ENCODE measurements at places on chromosomes 3 and 15.

DNA sequence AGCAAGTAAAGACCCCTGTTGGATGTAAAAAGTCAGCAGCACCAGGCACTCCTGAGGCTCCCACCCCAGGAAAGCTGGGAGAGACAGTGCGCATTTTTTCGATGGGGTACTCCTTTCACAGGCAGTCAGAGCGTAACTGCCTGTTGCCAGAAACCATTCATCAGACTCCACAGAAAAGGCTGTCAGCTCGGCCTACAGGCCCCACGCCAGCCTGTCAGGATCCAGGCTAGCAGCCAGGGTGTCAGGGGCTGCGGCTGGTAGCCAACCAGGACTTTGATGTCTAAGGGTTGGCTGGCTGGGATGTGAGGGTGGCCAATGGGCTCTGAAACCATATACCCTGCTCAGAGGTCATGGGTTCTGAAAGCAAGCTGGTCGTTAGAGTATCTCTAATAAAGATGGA lies 164.5 kb downstream of the WNT5A start:
- no peak for DNase-seq

GRCh38 chr3:190701096-190701532 lies 161.4 kb downstream of the GMNC start:
- DNase-seq: no peak

DNA sequence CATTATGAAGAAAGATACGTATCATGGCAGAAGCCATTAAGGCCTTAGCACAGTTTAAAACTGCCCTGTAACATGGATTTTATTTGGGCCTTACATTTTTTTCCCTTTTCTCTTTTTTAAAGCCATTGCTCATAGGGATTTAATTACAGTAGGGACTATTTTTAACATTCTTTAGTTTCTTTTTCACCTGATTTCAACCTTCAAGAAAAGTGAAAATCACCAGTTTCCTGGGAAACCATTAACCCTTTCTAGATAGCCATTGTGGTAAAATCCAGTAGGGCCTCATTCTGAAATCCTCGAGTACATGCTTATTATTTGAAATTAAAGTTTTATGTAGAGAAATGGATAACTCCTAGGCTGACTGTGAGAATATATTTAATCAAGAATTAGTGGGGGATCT lies 3.1 kb downstream of the SPRED1 start:
- DNase-seq: no peak

DNA sequence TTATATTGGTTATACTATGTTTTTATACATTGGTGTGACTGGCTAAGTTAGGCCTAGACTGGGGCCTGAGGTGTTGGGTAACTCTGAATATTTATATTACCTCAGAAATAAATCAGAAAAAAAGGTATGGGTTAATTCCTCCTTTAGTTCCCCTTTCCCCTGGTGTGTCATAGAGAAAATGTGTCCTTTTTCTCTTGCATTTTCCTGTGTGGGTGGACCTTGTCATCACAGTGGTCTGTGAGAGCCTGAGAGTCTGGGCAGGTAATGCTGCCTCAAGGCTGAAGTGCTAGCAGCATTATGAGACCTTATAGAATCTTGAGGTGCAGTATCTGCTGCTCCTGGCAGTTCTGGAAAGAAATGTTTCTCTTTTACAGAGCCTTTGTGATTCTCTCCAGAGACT lies 69.7 kb downstream of the PCOLCE2 start:
- DNase-seq: no peak

DNA sequence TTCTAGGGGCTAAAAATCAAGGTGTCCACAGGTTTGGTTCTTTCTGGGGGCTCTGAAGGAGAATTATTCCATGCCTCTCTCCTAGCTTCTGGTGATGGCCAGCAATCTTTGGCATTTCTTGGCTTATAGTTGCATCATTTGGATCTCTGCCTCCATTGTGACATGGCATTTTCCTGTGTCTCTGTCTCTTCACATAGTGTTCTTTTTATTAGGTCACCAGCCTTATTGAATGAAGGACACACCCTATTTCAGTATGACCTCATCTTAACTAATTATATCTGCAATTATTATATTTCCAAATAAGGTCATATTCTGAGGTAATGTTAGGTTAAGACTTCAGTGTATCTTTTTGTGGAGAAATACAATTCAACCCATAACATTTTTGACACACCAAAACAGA lies 3.2 kb upstream of the GBE1 start:
- no peak for DNase-seq

DNA sequence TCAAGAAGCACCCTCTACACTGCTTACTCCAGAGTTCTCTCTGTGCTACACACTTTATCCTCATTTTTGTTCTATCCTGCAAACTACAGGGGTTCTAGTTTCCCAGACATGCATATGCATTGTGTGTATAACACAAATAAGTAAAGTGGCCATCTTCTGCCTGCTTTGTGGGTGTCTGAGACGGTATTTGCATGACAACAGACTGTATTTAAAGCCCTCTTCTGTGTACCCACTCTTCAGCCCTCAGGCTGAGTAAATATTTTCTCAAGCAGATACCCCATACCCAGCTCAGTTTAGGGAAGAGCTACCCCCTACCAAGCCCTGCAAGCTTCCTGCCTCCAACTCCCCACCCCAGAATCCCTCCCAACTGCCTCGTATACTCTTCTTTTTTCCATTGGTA lies 31.7 kb downstream of the SYNPR start:
- DNase-seq: no peak

GRCh38 chr3:43366885-43367284 lies 80.5 kb downstream of the SNRK start:
- DNase-seq: no peak

DNA sequence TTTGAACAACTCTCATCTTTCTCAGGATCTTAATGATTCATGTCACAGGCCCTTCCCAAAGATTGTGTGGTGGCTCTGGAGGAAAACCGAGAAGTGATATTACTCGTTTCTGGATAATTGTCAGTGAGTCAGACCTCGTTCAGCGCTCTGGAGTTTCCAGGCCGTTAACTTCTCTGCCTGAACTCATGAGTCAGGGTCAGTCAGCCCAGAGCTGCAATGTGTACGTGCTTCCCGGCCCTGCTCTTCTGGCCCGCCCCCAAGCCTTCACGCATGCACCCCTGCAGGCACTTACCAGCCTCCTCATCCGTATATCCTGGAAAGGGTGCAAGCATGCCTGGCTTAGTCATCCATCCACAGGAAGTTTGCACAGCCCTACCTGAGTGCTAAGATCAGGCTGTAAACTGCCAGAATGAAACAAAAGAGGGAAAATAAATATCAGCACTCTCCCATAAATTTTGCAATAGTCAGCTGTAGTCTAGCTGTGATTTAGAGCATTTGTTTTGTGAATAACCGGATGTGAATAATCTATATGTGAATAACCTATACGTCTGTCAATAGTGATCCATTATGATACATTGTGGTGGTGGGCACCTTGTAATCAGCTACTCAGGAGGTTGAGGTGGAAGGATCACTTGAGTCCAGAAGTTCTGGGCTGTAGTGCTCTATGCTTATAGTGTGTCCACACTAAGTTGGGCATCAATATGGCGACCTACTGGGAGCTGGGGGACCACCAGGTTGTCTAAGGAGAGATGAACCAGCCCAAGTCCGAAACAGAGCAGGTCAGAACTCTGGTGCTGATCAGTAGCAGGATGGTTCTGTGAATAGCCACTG lies 35.3 kb upstream of the SEMA4B start:
- DNase-seq: peak; percentile 92

DNA sequence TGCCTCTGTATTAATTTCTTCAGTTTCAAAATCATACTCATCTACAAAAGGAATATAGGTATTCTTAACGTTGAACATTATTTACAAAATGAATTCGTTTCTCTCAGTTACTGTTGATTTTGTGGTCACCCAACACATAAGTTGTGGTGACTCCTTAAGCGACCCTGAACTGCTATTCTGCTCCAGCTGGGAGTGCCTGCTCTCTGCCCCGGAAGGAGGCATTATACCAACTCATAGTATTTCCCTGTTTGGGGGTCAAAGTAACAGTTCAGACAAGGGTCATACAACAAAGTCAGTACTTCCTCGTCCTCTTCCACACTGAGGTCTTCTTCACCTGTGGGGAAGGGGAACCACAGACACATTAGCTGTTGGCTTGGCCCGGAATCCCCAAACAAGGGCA lies 75.7 kb upstream of the FAM3D start:
- no peak for DNase-seq

- no peak for DNase-seq
Observed at GRCh38 chr3:123694366-123695087, 109.7 kb upstream of the HACD2 start.

- DNase-seq: no peak
Observed at GRCh38 chr3:178385280-178385952, 150.8 kb upstream of the KCNMB2 start.

GRCh38 chr3:52023860-52024764 lies 28.4 kb upstream of the RPL29 start:
- no peak for DNase-seq

GRCh38 chr3:133595341-133595740 lies 21.9 kb downstream of the CDV3 start:
- DNase-seq: no peak

- no peak for DNase-seq
Observed at GRCh38 chr3:136239094-136239493, 11.0 kb upstream of the PCCB start.

- no peak for DNase-seq
Observed at GRCh38 chr3:11248596-11248995, 23.6 kb upstream of the ATG7 start.

DNA sequence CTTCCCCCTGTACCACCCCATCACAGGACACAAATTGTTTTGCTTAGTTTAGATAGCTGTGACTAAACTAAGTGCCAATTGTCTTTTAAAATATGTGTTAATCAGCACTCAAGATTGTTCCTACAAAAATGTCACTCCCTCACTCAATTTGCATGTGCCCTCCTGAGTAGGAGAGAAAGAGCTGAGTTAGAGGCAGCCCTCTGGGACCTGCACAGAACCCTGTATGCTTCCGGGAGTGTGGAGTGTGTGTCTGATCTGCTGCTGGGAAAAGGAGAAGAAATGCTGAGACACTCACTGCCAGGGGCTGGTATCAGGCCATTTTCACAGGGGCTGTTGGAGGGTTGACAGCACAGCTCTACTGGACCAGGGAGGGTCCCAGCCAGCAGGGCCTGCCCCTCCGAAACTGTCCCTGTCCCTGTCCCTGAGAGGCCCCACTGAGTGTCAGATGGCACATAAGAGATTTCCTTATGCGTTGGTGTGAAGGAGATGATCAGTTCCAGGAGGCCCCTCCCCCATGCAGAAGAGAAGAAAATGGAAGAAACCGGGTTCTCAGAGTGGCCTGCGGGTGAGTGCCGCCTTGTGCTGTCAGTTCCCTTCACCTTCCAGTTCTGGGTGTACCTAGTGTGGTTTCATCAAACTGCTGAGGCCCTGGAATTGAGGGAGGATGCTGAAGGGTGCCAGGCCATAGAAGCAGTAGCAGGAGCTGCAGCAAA lies 3.9 kb upstream of the B3GNT5 start:
- DNase-seq: no peak

- no peak for DNase-seq
Observed at GRCh38 chr3:137854533-137855261, 90.6 kb downstream of the SOX14 start.

DNA sequence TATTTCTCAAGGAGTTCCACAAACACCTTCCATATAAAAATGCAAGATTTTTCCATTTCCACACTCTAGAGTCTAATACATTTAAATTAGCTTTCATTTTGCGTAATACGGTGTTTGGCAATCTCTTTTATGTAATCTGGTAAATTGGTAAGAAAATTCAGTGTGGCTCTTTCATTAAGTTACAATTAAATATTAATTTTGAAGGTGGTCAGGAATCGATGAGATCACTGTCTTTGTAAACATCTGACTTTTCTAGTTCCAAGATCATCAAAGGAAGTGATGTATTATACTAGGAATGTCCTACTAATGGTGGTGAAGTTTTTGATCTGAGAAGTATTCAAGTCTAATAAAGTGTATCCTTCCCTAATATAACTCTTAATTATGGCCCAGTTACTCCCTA lies 1.1 kb upstream of the UTS2B start:
- no peak for DNase-seq

- no peak for DNase-seq
Observed at GRCh38 chr15:32888221-32888761, 170.5 kb downstream of the GREM1 start.

DNA sequence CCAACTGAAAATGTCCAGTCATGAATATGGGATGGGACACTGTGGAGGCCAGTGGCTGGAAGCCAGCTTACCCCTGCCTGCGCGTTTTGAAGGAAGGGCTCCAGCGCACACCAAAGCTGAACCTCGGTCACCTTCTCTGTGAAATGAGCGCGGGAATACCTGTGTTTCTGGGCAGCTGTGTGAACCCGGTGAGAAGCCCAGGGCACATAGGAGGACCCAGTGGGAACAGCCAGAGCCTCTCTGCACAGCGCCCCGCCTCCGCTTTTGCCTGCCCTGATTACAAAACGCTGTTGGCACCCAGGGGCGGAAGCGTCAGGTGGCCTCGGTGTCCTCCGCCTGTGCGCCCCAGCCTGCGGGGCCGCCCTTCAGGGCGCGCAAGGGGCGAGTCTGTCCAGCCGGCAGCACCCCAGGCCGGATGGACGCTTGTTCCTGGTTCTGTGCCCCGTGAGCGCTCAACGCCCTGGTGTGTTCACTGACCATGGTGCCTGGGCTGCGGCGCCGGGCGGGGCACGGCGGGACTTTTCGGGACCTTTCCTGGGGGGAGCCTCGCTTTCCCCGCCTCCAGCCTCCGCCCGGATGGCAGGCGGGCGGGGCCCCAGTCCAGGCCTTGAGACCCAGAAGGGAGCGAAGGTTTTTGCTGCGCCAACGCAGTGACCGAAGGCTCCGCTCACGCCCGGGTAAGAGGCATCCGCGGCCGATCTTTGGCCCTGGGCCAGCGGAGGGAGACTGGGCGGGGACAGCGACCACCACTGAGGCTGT lies at the start of gene SQOR:
Gene SQOR, plus strand, starts transcription at position 598 of the 759 bp plus-strand sequence. CDS start 23,895 bp downstream, outside the sequence.
- peak; percentile 89 for DNase-seq

DNA sequence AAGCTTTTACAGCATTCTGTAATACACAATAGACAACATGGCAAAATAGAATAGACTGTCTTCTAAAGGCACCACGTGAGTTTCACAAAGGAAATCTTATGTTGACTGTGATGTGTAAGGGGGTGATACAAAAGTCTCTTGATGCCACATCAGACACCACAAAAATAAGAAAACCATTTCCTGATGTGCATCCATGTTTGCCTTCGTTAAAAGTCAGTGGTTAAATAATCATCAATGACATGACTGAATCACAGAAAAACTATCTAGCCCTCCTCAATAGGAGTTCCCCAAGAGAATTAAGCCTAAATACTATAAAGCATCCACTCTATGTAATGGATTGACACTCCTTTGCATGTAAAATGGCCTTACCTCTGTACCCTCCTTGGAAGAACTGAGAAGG lies 198.6 kb upstream of the SLC2A2 start:
- no peak for DNase-seq

GRCh38 chr3:180492047-180492446 lies 109.9 kb upstream of the TTC14 start:
- no peak for DNase-seq

- DNase-seq: no peak
Observed at GRCh38 chr15:70508561-70509281, 254.6 kb downstream of the UACA start.

- DNase-seq: peak; percentile 46
Observed at GRCh38 chr15:48352474-48353072, 21.3 kb downstream of the DUT start.

GRCh38 chr3:49270156-49270500 lies 6.9 kb downstream of the C3orf62 start:
- DNase-seq: no peak

- DNase-seq: no peak
Observed at GRCh38 chr3:114108137-114108536, 51.6 kb downstream of the QTRT2 start.

- no peak for DNase-seq
Observed at GRCh38 chr15:58628206-58628947, 121.1 kb downstream of the ADAM10 start.
